ENCODE measurements at places on chromosomes 4 and X. TPM values are rescaled to one million over a fixed set of nuclear protein-coding genes. Genes with fewer than 3 reads are reported as not detected.
A peak's percentile ranks its signal among the peaks of the same experiment; 100 is the strongest.

DNA sequence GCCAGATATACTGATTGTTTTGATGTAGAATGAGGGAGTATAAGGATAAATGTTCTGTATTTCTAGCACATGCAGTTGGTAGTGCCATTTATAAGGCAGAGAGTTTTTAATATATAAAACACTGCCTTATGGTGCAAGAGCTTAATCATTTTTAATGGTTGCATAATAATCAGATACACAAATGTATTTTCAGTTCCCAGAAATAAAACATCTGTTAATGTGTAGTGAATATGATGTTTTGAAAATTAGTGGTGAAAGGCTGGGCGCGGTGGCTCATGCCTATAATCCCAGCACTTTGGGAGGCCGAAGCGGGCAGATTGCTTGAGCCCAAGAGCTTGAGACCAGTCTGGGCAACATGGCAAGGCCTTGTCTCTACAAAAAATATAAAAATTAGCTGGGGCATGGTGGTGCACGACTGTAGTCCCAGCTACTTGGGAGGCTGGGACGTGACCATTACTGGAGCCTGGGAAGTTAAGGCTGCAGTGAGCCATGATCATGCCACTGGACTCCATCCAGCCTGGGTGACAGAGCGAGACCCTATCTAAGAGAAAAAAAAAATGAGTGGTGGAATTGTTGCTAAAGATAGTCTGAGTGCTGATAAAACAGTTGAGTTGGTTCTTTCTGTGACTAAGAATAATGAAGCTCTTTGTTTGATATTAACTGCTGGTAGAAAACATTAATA, 29.3 kb downstream of the CLCN3 start:
- DNase-seq, result no peak

DNA sequence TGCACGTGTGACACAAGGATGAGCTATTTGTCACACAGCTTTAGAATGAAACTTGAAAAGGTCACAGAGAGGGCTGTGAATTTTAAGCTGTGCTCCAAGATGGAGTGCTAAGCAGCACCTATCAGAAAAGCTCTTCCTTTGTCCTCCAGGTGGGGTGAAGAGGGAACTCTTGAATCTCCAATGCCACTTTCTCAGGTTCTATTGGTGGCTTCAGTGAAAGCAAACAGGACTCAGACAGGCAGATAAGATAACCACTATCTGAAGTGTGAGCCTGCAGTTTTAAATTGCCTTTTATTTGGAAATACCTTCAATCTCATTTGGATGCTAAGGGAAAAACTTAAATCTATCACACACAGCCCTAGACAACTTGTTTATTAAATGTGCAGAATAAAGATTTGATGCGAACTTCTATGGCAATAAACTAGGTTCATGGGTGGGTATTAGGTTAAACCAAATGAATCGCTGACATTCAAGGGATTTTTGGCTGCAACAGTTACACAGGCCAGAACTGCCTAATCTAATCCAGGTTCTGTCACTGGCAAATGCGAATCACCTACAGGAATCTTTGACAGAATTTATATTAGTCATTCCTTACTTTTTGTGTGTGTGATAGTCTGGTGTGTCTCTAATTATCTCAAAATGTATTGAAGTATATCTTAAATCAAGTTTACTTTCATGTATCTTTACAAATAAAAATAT, 13.6 kb upstream of the PDGFRA start:
- DNase-seq, result no peak

The EDNRA gene
- 3.7 TPM for total RNA-seq

- no peak for DNase-seq
These were observed 151.9 kb downstream of the AFAP1 start for GRCh38 chr4:7787681-7788141.

GRCh38 chr4:148359769-148360168, 82.4 kb downstream of the NR3C2 start:
- no peak for DNase-seq

DNA sequence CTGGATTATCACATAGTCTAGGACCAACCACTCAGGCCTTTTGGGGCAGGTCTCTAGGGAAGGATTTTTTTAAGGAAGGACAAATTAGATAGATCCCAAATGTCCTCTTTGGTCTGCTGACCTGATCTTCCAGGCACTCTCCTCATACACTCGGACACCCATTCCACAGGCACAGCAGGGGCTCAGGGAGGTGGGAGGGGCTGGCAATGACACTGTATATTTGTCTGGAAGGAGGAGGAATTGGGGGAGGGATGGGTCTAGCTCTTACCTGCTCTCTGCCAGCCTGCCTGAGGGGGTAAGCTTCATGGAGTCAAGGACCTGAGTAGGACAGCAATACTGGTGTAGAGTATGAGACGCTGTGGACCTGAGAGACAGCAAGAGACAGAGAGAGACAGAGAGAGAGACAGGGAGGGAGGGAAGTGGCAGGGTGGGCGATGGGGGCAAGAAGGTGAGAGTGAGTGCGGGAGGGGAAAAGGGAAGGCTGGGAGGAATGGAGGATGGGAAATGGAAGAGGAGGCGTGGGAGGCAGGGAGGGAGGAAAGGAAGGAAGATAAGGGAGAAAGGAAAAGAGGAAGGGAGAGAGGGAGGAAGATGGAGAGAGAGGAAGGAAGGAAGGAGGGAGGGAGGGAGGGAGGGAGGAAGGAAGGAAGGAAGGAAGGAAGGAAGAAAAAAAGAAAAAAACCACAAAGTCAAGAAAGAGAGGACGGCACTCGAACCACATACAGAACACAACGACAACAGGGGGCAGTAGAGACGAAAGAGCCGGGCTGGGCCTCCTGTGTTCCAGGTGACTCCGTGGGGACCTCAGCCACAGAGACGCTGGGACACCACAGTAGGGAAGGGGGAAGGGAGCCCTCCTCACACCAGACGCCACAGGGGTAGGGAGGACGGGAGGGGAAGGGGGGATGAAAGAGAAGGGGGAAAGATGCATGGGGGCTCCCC, 1.8 kb downstream of the IQSEC2 start:
- DNase-seq, result no peak

The MYOZ2 gene
- not detected for total RNA-seq

- DNase-seq, result no peak
These were observed 259.8 kb downstream of the IQCM start for GRCh38 chr4:149555799-149556198.

The CSN1S1 gene
- total RNA-seq, result not detected

DNA sequence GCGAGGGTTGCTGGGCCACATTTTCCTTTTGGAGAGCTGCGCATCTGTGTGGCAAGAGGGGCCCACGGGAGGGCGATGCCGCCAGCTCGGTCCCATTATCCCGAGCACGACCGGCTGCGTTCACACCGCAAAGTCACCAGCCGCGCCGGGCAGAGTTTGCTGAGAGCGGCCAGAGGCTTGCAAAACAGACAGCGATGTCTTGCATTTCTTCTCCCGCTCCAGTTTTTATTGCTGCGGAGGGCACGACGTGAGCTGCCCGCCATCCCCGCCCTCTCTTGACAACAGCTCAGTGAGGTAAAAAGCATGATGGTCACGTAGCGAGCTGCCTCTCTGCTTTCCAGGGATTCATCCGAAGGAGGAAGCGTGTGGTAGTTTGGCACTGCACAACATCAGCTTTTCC, 102.1 kb upstream of the TENM3 start:
- no peak for DNase-seq

The ADGRG2 gene
- total RNA-seq, result 0.13 TPM

The PIN4 gene
- total RNA-seq, result 13.1 TPM

GRCh38 chr4:186137196-186137794, 32.8 kb downstream of the FAM149A start:
- peak; percentile 23 for DNase-seq

GRCh38 chr4:22477813-22478182, 38.1 kb downstream of the ADGRA3 start:
- no peak for DNase-seq

GRCh38 chr4:107902715-107903114, 28.6 kb upstream of the CYP2U1 start:
- no peak for DNase-seq

- DNase-seq, result no peak
These were observed 16.5 kb downstream of the MCF2 start for GRCh38 chrX:139691493-139691842.

GRCh38 chr4:82381661-82382296, 8.0 kb upstream of the HNRNPD start:
- no peak for DNase-seq

The RNF128 gene
- total RNA-seq, result 32.1 TPM

- no peak for DNase-seq
These were observed 20.2 kb downstream of the TLR10 start for GRCh38 chr4:38762560-38762959.

The KLHL13 gene
- total RNA-seq, result 1.8 TPM

- DNase-seq, result no peak
These were observed 96.7 kb downstream of the ITM2A start for GRCh38 chrX:79270401-79270800.

- no peak for DNase-seq
These were observed 16.0 kb upstream of the PRRG1 start for GRCh38 chrX:37332987-37333658.

Data from bronchial epithelial cell (primary cell).